ENCODE measurements at places on chromosomes 16 and 17.

DNA sequence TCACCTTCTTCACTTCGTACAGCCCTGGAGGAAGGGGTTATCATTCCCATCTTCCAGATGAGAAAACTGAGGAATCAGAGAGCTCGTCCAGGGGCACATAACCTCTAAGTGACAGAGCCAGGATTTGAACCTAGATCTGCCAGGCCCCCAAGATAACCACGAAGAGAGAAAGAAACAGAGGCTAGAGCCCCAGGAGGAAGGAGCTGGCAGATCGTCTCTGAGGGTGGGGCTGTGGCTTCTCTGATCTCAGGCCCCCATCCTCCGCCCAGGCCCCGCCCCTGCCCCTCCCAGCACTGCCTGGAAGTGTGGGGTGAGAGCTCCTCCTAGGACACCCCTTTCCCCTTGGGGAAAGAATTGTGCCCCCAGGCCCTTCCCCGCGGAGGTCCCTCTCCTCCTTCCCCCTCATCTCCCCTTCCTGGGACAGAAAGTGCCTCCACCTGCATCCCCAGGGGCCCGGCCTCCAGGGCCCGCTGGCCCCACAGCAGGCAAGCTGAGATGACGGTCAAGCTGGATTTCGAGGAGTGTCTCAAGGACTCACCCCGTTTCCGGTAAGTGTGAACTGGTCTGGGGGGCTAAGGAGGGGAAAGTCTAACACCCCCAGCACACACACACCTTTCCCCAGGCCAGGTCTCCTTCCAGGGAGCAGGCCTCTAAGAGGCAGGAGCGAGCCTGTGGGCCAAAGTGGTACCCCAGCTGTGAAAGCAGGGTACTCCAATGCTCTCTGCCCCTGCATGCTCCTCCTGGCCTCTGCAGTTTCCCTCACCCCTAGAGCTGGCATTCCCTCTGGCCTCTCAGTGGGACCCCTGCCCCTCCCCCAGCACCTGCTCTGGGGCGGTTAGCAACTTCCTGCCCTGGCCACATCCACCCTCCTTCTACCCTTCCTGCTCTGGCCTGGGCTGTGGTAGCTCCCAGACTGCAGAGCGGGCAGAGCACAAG lies at the start of gene ACAP1:
ACAP1 (plus strand) TSS at position 290 of the 936 bp plus-strand sequence; CDS start at position 496, 206 bp downstream.
- no peak for DNase-seq

- peak; percentile 40 for DNase-seq
These were observed at the start of gene AKTIP for GRCh38 chr16:53502331-53503269. AKTIP (minus strand) TSS chr16:53503209; CDS start chr16:53500259, 2,950 bp downstream.

GRCh38 chr16:17261197-17261858 lies 209.4 kb downstream of the XYLT1 start:
- DNase-seq, result no peak

- no peak for DNase-seq
These were observed 24.0 kb upstream of the GRIN2A start for GRCh38 chr16:10206215-10206614.

Measured in fibroblast of skin of right biceps (primary cell).